ENCODE measurements at places on chromosomes 3 and 15.

- no peak for DNase-seq
These were observed 42.2 kb downstream of the TRIM42 start for GRCh38 chr3:140719841-140720614.

DNA sequence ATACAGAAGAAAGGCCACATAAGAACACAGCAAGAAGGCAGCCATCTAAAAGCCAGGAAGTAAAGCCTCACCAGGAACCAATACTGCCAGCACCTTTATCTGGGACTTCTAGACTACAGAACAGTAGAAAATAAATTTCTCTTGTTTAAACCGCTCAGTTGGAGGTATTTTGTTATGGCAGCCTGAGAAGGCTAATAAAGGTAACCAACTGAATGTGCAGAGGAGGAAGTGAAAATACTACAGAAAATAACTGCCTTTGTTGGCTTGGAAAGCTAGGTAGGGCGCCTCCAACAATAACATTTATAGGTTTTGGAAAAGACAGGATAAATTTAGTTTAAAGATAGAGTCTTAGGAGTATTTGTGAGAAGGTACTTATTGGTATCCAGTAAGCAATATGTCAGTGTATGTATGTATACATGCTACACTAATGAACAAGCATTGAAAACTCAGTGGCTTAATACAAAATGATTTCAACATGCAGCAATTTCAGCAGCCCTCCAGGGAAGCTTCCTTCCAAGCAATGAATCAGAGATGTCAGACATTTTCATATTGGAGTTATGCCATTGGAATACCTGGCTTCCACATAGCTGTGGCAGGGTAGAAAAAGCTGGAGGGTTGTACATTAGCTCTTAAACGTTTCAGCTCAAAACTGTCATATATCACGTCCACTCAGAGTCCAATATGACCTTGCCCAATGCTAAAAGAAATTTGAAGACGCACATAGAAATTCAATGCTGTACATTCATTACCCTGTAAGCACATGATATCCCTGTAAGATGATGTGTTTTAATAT is 48.9 kb downstream of the ZBBX start:
- DNase-seq: no peak

- DNase-seq: no peak
These were observed 70.6 kb upstream of the CTSH start for GRCh38 chr15:79015416-79015815.

DNA sequence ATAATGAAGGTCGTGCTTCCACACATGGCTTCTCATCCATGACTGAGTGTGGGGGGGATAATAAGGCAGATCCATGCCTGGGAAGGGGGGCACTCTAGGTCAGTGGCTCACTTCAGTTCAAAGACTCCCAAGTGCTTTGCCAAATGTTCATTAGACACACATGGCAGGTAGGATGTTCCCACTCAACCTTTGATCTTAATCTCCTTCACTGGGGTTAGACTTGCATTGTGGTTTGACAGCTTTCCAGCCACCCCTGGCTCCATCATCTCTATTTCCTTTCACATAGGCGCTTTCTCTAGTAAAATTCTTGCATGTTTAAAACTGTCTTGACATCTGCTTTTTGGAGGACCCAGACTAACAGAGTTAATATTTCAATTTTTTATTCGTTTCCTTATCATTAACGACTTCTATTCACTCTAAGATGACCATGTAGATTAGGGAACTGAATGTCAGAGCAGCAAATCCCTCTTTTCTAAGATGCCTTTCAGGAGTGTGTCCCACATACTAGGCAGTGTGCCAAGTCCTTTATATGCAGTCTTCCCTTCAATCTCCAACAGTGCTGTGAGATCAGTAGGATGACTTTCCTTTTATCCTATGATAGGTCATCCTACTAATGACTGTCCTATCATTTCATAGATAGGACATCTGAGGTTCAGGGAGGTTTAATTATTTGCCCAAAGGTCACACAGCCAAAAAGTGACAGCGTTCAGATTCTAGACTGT is 57.9 kb downstream of the BTD start:
- no peak for DNase-seq

GRCh38 chr15:67090297-67091070 is 25.1 kb downstream of the SMAD3 start:
- no peak for DNase-seq

DNA sequence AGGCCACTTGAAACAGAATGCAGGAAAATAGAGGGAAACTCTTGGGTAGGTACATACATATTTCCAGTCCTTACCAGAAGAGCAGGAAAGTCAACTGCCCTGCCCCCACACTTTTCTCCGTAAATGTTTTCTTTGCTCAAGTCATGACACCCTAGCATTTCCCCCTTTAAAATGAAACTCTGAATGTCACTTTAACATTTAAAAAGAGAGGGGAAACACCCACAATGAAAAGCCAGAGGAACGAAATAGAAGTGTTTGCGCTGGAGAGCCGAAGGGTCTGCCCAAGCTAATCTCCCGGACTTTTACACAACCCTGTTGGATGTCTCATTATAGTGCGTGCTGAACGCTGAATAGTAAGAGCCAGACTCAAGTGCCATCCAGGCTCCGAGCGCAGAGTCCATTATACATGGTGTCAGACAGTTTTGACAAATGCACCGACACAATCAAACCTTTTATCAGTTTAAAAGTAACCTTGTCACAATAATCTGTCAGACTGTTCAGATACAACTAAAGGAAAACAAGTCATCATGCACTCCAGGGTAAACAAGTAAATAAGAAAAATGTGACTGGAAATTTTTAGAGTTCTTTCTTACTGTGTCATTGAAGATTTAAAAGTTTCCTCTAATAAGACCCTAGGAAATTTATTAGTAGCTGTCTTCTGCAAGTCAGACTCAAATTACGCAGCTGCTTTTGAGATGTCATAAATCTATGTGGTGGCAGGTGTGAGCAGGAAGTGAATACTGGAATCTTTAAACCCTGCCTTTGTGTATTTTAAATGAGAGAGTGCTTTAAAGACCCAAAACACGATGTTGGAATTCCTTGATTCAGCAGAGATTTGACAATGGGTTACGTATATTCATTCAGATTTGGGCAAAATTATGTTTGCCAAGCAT is 159.8 kb downstream of the RBMS3 start:
- no peak for DNase-seq

DNA sequence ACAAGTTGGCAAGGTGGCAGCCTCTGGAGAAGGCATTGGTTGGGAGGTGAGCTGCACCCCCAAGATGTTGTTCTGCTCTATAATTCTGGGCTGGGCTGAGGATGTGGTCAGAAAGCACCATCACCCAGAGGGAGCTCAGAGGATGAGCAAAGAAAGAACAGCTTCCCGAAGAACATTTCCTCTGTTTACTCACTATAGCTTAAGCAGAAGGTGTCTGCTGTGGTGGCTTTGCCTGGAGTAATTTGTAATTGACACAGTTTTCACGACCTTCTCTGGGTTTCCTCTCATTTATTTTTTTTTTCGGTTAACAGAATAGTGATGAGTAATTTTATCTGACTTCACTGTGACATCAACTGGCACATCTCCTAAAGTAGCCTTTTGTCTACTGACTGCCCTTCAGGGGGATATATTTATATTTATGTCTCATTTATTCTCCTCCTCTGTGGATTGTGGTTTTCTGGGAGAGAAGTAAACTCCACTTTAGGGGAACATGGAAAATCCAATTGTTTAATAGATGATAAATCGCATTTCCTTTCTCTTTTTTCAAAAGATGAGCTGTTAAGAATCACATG is 49.5 kb upstream of the ABHD17C start:
- no peak for DNase-seq

GRCh38 chr3:104066658-104067057 is 1300.1 kb upstream of the ALCAM start:
- no peak for DNase-seq

DNA sequence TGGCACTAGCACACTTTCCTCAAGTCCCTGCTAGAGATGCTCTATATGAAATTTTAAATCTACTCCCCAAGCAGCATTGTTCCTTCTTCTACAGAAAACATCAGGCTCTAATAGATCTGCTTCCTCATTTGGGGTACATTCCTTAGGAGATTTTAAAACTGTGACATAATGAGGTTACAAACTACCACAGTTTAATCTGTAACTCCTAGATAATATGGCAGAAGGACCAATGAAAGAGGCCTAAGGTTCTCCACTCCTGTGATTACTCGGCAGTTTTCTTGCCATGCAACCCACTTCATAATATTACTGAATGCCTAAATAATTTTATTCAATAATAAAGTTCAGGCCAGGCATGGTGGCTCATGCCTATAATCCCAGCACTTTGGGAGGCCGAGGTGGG is 16.1 kb downstream of the ZNF106 start:
- DNase-seq: no peak

DNA sequence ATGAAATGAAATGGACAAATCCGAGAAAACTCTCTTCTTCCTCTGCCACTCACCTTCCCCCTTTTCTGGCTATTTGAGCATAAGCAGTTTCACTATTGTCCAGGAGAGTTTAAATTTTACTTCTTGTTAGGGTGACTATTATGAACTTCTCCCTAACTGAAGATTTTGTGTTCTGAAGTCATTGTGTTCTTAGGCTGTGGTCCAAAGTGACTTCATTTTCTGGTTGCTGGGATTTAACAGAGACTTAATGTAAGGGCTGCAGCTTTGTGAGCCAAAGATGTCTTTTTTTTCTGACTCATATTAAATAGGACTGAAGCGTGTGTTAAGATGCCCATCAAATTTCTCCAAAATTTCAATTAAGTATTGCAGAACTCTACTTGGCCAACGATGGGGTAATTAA is 46.5 kb upstream of the FSTL1 start:
- no peak for DNase-seq

- no peak for DNase-seq
These were observed 102.4 kb downstream of the MSL2 start for GRCh38 chr3:136093771-136094170.

GRCh38 chr3:42692667-42693529 is 7.6 kb downstream of the KLHL40 start:
- DNase-seq: no peak

- DNase-seq: no peak
These were observed 20.2 kb downstream of the INSYN1 start for GRCh38 chr15:73732930-73733329.

DNA sequence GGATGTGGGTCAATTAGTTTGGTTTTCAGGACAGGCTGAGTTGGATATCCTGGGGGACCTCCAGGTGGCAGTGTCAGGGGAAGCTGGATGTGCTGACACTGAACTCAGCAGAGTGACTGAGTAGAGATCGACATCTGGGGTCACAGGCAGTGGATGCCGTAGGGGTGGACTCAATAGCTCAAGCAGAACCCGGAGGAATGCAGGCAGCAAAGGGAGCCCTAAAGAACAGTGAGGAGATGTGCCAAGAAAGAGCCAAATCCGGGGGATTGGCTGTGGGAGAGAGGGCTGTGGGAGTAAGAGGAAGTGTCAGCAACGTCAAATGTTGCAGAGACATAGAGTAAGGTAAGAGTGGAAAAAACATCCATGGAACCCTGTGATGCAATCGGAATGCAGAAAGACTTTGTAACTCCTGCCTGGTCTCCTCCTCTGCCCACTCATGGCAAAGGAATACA is 11.6 kb downstream of the CCR5AS start:
- no peak for DNase-seq

DNA sequence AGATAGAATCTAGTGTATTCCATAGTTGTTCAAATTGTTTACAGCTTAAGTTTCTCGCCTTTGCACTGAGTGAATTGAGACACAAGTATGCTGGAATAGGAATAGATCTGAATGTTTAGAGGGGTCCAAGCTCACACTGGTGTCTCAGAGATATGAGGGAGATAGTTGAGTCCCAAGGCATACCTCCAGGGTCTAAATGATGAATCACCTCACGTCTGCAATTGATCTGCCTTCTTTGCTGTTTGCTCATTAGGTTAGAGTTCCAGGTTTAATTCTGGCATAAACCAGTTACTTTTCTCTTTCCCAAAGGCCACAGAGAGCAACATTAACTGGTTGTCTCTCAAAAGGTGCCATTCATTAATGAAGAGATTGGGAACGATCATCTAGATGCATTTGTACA is 106.3 kb upstream of the MME start:
- DNase-seq: no peak

DNA sequence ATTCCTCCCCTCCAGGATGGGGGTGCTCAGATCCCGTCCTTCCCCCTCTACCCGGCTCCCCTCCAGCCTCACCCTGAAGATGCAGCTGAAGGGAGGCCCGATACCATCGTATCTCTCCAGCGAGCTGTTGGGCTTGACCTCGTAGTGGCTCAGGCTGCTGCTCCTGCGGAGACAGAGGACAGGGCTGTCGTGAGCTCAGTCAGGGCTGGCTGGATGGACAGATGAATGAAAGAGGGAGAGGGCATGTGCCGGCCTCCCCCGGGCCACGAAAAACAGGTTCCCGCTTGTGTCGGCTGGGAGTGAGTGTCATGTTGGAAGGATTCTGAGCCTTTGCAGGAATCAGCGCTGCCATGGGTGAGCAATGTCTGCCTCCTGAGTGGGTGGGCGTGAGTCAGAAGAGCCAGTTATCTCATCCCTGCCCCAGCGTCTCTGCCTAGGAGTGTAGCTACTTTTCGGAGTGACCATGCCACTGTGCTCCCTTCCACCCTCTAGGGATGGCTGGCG is 35.2 kb downstream of the FEM1B start:
- DNase-seq: no peak

GRCh38 chr15:96693990-96694517 is 363.6 kb downstream of the NR2F2 start:
- no peak for DNase-seq

- no peak for DNase-seq
These were observed 22.0 kb downstream of the RBP2 start for GRCh38 chr3:139454346-139454745.

DNA sequence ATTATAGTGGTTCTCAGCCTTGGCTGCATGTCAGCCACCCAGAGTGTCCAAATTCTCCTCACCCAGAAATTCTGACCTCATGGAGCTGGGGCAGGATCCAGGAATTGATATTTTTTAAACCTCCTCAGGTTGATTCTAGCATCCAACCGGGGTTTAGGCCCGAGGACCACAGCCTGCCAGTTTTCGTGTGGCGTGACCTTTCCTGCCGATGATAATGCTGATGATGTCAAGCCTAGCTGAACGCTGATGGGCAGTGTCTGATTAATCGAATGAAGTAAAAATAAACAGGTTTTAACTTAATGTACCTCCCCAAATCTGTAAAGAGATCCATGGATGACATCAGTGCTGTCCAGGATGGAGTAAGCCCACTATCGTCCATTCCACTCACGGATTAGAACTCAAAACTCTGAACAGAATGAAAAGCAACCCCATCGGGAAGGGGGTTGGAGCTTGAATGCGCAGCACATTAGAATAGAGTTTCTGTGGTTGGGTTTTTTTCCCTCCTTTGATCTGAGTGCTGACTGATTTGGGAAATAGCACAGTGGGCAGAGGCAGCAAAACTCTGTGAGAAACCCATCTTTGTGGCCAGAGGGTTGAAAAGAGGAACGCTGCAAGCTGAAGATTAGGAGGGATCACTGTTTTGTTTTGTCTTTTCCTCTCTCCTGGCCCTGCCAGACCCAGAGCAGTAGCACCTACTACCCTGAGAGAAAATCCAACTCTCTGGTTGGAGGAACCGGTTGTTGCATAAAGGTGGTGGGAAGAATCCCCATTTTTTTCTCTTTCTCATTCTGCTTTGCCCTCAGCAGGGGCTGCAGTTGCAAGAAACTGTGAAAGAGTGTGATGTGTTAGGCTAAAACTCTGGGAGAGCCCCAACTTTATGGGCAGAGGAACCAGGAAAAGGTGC is 153.9 kb downstream of the APBA2 start:
- DNase-seq: no peak

GRCh38 chr15:55401786-55402246 is 6.3 kb downstream of the CCPG1 start:
- DNase-seq: no peak

GRCh38 chr3:100252001-100252400 is 8.8 kb upstream of the TBC1D23 start:
- no peak for DNase-seq
